ENCODE measurements at places on chromosomes 11 and 22.

DNA sequence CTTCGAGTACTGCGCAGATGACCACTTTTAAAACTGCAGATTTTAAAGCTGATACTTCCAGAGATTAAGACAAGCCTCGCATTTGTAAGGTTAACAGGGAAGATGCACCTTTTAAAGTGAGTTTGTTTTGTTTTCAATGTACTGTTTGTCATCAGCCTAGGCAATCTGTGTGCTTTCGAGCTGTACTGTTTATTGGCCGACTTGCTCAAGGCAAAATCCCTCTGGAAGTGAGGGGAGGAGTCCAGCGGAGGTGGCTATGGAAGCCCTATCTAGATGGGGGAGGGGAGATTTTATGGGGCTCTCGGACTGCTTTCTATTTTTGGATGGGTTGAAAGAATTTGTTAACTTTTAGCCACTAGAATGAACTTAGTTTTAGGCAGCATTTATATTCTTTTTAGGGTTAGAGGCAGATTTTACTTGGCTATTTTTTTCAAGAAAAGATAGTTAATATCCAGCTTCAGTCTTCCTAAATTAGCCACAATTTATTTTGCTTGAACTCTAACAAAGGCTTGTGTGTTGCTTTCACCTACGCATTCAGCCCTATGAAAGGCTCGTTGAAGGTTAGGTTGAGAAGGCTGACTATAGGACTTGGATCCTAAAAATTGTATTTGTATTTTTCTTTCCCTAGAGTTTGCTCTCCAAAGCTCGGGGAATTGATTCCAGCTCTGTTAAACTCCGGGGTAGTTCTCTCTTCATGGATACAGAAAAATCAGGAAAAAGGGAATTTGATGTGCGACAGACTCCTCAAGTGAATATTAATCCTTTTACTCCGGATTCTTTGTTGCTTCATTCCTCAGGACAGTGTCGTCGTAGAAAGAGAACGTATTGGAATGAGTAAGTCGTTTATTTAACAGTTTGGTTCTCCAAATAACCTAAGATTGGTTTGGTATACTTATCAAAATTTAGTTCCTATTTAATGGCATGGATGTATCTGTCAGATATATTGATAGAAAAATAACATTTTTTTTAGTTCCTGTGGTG is 2.1 kb downstream of the WEE1 start:
- no peak for DNase-seq

- DNase-seq: no peak
Measured at GRCh38 chr11:44643217-44643616, 77.8 kb downstream of the CD82 start.

GRCh38 chr22:49567899-49568750 is 259.5 kb downstream of the BRD1 start:
- DNase-seq: no peak

- DNase-seq: no peak
Measured at GRCh38 chr11:86476109-86476861, 101.6 kb downstream of the CCDC81 start.

- DNase-seq: no peak
Measured at GRCh38 chr11:83073258-83073657, 1.6 kb upstream of the RAB30 start.

- no peak for DNase-seq
Measured at GRCh38 chr11:47861728-47862127, 13.6 kb upstream of the NUP160 start.

DNA sequence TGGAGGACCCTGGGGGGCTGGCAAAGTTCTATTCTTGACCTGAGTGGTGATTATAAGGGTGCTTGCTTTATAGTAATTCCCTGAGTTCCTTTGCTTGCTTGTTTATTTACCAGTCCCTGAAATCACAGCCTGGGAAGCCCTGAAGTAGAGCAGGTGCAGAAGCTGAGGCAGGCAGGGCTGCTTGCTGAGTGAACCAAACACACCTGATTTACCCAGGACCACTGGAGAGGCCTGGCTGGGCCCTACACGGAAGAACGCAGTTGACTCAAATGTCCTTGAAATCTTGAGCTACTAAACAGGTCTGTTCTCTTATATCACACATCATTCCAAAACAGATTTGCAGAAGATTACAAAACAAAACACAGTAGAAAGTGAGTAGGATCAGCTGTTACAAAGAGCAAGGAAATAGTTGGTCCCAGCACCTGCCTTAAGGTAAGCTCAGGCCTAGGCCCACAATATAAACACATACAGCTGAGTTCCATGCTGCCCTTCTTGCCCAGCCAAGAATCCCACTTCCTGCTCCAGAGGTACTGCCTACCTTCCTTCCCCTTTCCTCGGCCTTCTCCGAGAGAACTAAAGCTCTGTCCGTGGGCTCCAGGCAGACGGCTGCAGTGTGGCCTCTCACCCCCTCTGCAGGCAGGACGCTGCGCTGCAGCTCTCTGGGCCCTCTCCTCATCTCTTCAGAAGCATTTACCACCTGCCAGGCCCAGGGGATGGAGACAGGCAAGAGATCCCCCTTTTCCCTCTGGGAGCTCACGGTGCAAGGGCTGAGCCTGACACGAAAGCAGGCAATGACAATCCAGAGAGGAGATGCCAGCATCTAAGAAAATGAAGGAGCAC is 46.1 kb upstream of the SCUBE2 start:
- peak; percentile 12 for DNase-seq

GRCh38 chr11:14904745-14905103 is 12.7 kb upstream of the CYP2R1 start:
- DNase-seq: peak; percentile 86

- no peak for DNase-seq
Measured at GRCh38 chr11:99489581-99489980, 468.8 kb downstream of the CNTN5 start.

GRCh38 chr11:124474079-124474478 is 28.6 kb upstream of the OR8B8 start:
- no peak for DNase-seq

DNA sequence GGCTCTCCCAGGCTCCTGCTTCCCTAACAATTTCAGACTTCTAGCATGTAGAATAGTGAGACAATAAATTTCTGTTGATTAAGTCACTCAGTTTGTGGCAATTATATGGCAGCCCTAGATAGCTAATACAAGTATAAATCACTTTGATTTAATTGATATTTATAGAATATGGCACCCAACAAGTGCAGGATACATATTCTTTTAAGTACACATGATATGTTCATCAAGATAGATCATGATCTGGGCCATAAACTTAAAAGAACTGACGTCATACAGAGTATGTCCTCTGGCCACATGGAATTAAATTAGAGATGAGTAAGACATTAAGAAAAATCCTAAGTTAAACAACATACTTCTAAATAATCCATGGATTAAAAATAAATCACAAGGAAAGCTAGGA is 67.5 kb upstream of the AMOTL1 start:
- DNase-seq: no peak

GRCh38 chr11:119323532-119324033 is 6.7 kb upstream of the MCAM start:
- peak; percentile 74 for DNase-seq

DNA sequence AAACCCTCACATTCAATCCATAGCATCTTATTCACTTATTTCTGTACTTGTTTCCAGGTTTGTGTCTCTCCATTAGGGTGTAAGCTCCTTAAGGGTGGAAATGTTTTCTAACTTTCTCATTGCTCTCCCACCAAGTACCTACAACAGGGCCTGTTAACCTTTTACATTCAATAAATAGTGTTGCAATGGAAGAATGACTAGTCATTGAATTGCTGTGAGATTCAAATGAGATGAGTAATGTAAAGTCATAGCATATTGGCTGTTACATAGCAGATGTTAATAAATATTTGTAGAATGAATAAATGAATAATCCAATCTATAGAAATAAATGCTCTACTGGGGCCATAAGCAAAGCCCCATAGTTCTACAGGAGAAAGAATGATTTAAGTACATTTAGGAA is 75.4 kb upstream of the DDI1 start:
- no peak for DNase-seq

- DNase-seq: no peak
Measured at GRCh38 chr11:79227308-79227707, 213.5 kb downstream of the TENM4 start.

DNA sequence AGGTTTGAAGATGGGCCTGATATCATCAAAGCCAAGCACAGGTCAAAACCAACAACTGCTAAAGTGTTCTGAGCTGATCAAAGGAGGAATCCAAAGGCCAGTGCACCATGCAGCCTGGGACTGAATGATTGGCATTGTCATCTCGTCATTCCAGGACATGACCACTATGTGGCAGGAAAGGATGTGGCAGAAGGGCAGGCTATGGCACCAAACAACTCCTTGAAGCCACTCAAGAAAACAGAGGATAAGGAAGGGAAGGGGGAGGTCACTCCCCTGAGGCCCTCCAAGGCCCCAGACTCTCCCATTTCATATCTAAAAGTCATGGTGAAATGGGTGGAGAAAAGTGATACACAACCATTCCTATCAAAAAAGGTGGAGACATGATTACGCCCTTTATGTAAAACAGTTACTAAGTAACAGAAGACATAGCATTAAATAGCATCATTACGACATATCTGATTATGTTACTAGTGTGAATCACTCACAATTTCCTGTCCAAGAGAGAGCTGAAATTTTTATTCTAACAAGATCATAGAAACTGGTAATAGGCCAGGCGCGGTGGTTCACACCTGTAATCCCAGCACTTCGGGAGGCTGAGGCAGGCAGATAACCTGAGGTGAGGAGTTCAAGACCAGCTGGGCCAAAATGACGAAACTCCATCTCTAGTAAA is 49.3 kb downstream of the AHNAK start:
- no peak for DNase-seq

DNA sequence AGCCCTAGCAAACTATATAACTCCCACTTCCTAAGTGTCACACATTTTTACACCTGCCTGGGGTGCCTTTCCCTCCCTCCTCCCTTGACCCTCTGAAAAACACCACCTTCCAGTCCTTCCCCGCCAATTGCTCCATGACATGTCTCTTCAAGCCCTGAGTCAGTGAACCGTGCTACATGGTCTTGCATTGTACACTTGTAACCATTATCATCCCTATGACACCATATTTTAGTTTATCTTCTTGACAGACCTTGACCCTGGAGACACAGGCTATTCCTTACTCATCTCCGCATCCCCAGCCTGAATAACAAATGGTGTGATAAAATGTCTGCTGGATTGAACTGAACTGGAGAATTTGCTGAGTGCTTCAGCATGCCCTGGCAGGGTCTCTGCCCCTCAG is 36.9 kb downstream of the TNKS1BP1 start:
- DNase-seq: no peak

DNA sequence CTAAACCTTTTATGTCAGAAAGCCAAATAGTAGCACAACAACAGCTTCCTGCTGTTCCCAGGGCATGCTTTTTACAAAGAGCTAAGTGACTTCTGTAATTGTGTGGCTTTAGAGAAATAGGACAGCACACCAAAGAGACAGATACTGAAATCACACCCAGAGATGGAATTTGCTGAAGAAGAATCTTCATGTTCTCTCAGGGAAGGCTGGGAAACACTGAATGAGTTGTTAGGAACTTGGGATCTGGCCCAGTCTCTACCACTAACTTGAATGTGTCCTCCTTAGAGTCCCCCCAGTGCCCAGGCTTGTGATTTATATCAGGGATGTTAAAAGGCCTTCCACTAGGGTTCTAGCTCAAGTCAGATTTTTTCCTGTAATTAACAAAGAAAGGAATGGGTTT is 175.2 kb downstream of the DBX1 start:
- no peak for DNase-seq

DNA sequence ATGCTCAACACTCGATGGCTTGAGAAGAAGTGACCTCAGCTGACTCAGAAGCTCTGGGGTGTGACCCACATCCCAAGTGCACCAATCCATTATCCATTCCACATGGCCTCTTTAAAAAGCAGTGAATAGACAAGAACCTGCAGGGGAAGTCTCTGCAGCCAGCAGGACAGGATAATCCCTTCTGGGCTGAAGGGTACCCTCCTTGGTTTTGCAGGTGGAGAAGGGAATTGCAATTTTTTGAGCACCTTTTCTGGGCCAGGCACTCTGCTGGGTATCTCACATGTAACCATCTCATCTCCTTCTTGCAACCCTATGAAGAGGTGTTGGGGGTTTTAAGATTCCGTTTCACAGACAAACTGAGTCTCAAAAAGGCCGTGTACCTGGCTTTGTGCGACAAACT is 76.6 kb downstream of the MYO18B start:
- DNase-seq: no peak

- DNase-seq: no peak
Measured at GRCh38 chr11:70656252-70656651, 257.9 kb downstream of the CTTN start.

DNA sequence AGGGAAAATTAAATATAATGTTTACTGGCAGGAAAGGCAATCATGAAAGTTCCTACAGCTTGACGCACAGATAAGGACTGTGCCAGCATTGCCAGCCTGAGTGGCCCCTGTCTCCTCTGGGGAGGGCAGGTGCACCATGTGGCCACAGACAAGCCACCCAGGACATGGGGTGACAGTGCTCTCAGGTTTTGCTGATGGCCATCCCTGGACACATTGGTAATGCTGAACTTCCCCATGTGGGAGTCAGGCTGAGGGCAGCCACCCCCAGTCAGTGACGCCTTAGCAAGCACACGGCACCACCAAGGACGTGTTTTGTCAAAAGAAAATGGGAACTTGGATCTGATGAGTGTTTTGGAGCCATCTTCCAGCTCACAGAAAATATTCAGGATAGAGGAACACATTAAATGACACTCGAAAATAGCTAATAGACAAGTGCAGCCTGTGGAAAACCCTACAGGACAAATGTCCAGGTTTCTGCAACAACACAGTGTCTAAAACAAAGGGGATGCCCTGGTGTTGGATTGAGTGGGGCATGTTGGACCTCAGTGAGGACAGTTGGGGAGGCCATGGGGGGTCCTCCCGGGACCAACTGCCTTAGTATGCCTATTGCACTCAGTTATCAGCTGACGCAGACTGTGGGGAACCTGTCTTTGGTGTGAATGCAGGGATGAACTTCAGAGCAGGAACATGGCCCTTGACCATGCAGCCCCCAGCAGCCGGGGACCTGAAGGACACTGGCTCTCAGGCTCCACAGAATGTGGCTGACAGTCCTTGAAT is 1450.5 kb downstream of the BRD1 start:
- DNase-seq: no peak

GRCh38 chr11:95149651-95150364 is 60.2 kb downstream of the ENDOD1 start:
- no peak for DNase-seq

- no peak for DNase-seq
Measured at GRCh38 chr11:61112575-61112974, 10.3 kb downstream of the CD5 start.

- no peak for DNase-seq
Measured at GRCh38 chr11:120522736-120523135, 11.2 kb downstream of the GRIK4 start.

- DNase-seq: no peak
Measured at GRCh38 chr11:35097814-35098455, 41.0 kb upstream of the CD44 start.

- DNase-seq: no peak
Measured at GRCh38 chr22:23085785-23086184, 15.5 kb downstream of the GNAZ start.
